SW 1271 (cell line): ENCODE measurements at places on chromosomes 4 and X.

GRCh38 chr4:680928-681645 lies 6.7 kb downstream of the MYL5 start:
- no peak for DNase-seq

DNA sequence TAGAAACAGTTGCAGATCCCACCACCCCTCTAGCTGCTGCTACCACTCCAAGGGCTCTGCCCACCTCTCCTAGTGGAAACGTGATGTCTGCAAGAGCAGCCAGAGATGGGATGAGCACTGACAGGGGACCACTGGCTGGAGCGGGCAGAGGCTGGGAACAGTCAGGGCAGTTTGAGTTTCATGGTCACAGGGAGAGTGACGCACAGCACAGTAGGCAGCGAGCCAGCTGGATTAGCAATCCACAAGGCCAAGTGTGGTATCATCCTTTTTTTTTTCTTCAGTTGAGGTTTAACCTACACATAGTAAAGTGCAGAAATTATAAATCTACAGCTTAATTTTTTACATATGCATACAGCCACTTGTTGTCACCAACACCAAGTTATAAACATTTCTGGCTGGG lies 6.4 kb upstream of the SCML2 start:
- no peak for DNase-seq

- no peak for DNase-seq
Measured at GRCh38 chr4:162016991-162017390, 146.8 kb downstream of the FSTL5 start.

DNA sequence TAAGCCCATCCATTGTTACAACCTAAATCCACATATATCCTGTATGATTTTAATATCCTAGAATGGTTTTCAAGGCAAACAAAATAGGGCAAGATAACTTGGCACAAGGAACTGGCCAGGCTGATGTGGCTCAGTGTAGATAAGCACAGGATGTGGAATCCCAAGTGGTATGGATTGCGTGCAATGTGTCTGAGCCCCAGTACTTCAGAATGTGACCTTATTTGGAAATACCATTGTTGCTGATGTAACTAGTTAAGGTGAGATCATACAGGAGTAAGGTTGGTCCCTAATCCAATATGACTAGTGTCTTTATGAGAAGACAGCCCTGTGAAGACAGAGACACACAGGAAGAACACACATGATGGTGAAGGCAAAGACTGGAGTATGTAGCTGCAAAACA lies 72.4 kb downstream of the IL21 start:
- DNase-seq, result no peak

- no peak for DNase-seq
Measured at GRCh38 chr4:151879705-151880445, 119.1 kb upstream of the GATB start.

DNA sequence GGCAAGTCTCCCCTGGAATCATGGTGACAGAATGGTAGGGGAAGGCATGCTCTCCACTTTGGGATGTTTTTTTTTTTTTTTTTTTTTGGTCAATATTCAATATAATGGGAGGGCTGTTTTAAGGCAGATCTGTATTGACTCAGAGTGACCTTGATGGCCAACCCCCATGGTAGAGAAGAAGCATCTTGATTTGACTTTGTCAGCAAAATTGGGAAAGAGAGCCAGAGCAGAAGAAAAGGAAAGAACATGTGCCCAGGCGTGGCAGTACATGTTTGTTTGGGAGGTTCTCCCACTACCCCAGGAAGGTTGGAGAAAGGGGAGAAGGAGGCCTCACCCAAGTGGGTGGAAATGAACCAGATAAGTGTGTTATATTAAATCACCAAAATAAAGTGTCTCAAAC lies 62.2 kb upstream of the TBC1D9 start:
- DNase-seq, result no peak

DNA sequence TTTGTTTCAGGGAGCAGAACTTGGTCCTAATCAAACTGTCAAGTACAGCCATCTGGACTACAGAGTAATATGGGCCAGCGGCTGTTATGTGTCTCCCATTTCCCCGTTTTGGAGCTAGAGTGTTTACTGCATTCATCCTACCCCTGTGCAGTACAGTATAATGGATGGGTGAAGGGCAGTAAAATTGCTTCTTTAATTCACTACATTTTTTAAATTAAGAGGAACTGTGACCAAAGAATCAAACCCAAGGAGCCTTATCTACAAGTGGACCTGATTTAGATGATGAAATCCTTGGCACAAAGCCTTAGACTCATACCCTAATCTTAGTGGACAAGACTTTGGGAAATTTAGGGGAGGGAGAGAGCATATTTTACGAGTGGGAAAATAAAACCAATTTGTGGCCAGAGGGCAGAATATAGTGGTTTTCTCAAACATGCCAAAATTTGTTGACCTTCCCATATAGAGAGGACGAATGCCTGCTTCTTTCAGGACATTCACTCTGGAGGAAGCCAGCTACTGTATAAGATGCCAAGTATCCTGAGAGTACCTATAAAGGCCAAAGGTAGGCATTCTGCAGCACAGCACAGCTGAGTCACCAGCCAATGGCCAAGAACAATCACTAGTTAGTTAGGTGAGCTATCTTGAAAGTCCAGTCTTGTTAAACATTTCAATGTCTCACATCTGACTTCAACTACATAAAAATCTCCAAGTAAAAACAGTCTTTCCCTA lies 253.8 kb upstream of the KCNIP4 start:
- DNase-seq, result no peak
